Kasumi-1 (cell line): ENCODE measurements at places on chromosomes 1 and 21.

GRCh38 chr1:7656557-7657215 is 114.4 kb upstream of the VAMP3 start:
- DNase-seq, result no peak

DNA sequence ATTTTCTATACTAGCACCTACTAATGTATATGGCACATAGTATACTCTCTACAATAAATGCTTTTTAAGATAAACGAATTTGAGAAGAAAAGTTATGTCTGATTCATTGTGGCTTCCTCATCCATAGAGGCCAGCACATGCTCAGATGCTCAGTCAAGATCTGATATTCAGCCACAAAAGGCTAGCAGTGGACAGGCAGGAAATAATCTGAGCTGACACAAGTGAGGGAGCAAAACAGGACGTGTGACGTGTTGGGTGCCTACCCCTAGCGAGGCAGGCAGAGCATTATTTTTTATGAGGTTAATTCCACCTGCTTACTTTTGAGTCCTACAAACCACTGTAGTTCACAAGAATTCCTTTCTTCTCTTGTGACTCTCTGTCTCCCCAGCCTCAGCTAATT is 550.9 kb downstream of the SMYD3 start:
- no peak for DNase-seq

DNA sequence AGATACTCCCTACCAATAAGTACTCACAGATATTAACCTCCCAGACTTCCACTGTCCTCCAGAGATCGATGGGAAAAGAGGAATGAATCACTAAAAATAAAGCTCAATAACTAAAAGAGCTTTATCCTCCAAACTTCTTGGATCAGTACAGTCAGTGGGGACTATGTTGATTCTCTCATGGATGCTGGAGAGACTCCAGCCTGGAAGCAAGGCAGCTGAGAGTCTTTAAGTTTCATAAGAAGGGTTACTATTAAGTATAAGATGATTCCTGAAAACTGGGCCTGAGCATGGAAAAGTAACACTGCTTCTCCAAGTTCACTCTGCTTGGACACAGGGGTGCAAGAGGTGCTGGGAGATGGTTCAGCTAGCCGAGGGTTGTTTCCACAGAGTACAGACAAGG is 6.2 kb upstream of the DDR2 start:
- DNase-seq, result no peak

- DNase-seq, result no peak
Measured at GRCh38 chr1:63784083-63784482, 10.3 kb downstream of the ROR1 start.

DNA sequence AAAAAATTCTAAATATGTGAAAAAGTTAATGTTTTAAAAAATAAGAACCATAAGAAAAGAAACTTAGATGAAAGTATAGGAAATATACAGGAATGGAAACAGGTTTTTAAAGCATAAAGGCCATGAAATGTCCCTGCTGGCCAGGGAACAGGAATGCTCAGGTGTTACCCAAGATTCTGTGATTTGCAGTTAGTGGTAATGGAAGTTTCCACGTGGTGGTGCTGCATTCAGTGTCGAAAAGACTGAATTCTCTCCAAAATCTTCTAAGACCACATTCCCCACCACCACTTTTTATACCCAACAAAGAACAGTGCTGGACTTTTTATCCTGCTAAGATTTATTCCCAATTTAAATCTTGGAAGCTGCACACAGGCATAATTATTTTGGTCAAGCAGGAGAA is 126.2 kb downstream of the PRRX1 start:
- no peak for DNase-seq

DNA sequence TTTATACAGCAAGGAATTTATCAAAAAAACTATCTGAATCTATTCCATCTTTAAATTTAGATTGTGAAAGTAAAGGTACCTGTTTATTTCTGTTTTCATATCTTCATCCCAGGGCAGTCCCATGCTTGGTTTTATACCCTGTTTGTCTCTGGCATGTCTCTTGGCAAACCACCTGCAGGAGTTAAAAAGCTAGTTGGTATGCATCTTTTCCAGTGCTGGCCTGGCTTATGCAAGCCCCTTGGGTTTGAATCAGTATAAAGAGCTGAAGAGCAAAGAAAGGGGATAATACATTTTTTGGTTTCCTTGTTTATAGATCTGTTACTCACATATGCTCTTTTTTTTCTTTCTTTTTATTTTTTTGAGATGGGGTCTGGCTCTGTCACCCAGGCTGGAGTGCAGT is 37.8 kb downstream of the LRRC8C start:
- no peak for DNase-seq

DNA sequence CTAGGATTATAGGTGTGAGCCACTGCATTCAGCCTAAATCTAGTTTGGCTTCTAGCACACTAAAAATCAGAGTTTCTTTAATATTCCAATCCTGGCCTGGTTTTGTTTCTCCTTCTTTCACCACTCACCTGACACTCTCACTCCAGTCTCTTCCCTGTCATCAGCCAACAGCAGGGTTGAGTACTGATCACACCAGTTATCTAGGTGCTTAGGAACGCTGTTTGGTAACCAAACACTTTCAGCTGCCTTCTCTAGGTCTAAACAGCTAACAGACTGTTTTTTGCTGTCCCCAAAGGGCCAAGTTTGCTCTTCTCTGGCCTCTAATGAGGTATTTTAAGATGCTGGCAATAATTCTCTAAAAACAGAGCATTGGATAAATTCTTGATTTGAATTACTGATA is 17.7 kb upstream of the FRRS1 start:
- DNase-seq, result no peak

GRCh38 chr1:233172201-233172600 is 123.3 kb downstream of the PCNX2 start:
- peak; percentile 76 for DNase-seq

DNA sequence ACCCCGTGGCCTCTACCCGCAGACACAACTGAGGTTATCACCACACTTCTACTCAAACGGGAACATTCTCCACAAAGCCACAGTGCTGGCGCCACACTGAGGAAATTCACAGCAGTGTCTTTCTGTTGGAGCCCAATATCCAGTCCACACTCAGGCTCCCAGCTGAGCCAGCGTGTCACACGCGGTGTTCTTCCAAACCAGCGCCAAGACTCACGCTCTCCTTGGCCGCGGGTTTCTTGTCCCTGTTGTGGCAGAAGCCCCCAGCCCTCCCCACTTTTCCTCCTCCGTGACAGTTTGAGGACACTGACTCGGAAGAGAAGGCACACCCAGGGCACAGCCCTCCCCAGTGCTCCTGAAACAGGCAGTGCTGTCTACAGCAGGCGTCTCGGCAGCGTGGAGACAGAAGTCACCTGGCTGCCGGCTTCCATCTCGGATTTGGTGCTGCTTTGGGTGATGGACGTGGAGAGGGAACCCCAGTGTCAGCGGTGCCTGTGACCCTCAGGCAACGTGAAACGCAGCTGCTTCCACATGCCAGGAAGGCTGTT is 35.4 kb upstream of the AGPAT3 start:
- peak; percentile 54 for DNase-seq

GRCh38 chr1:92968138-92969032 is 7.1 kb upstream of the DIPK1A start:
- DNase-seq, result peak; percentile 28

- DNase-seq, result no peak
Measured at GRCh38 chr21:42703965-42704364, 50.5 kb downstream of the PDE9A start.

DNA sequence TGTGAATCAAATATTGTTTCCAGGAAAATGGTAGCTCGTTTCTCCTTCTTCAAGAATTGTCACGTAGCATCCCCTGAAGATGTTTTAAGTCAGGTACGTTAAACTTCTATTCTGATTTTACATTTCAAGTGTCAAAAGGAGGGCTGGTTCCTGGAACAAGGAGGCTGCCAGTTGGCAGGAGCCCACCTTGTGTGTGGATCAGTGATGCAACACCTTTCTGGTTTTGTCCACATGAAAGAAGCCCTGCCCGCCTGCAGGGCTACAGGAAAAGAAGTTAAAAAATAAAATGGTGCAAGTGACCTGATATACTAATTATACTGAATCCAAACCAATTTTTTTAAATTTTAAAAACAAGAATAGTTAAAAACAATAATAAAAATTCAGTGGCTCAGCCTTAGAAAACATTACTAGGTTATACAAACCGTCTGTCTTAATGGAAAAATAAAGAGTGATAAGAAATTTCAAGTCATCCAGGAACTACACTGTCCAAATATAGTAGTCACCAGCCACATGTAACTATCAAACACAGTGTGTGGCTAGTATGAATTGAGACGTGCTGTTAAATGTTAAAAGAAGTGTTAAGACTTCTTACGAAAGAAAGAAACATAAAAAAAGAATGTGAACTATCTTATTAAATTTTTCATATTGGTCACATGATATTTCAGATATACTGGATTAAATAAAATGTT is 123.1 kb downstream of the APP start:
- no peak for DNase-seq

GRCh38 chr1:183033205-183033604 is 10.0 kb downstream of the LAMC1 start:
- no peak for DNase-seq

- DNase-seq, result no peak
Measured at GRCh38 chr1:39105061-39105840, 79.1 kb downstream of the NDUFS5 start.

DNA sequence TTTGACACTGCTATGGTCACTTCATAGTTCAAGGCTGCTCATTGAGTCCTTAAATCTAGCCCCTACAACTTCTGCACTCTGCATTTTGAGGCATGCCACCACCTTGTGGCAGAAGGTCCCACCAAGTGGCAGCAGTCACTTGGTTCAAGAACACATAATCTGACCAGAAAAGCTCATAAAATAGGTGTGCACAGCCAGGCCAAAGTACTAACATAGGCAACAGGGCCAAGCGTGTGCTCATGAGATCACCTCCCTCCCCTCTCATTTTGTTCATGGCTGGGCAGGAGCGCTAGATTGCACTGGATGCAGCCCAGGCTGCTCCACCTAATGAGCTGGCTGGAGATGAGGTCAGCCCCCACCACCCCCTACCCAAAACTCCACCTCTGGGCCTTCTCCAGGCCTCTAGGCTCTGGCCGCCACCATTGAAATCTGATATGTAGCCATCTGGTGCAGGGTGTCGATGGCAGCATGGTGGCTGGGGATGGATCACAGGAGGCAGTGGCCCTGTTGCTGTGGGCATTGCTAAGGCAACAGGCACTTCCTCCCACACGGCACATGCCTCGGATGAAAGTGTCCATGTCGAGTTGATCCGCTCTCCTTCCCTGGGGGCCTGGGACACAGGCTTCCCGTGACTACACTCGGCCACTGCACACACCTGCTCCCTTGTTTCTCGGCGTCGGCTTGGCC is 193.2 kb downstream of the TRABD2B start:
- DNase-seq, result no peak

DNA sequence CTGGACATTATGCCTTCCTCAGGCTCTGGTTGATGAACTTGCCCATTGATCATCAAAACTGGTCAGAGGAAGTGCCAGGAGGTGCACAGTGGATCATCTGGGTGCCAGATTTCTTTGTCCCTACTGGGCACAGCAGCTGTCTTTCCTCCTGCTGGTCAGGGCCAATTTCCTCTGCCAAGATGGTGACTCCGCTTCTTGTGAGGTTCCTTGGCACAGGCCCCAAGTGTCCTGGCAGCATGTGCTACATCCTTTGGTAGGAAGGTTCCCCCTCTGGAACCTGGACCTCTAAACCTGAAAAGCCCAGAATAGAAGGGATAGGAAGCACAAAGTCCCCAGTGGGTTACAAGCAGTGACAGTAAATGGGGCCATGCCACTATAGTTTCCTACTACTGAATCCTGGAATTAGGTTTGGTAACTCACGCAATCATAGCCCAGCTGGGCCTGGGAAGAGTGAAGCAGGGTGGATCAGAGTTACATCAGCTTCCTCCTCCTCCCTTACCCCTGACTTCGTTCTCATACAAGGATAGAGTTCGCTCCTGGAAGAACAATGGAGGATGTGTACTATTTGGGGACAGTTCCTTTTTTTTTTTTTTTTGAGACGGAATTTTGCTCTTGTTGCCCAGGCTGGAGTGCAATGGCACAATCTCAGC is 147.1 kb downstream of the CNIH3 start:
- no peak for DNase-seq

- no peak for DNase-seq
Measured at GRCh38 chr21:42680058-42680330, 26.6 kb downstream of the PDE9A start.

GRCh38 chr1:66696771-66697170 is 55.5 kb upstream of the DYNLT5 start:
- DNase-seq, result no peak

- DNase-seq, result no peak
Measured at GRCh38 chr1:91334856-91335255, 69.8 kb downstream of the HFM1 start.

- DNase-seq, result no peak
Measured at GRCh38 chr1:232454227-232454886, 175.6 kb downstream of the SIPA1L2 start.

- no peak for DNase-seq
Measured at GRCh38 chr1:46254668-46255067, 7.1 kb downstream of the RAD54L start.

GRCh38 chr21:40717028-40717427 is 129.9 kb downstream of the DSCAM start:
- DNase-seq, result no peak

DNA sequence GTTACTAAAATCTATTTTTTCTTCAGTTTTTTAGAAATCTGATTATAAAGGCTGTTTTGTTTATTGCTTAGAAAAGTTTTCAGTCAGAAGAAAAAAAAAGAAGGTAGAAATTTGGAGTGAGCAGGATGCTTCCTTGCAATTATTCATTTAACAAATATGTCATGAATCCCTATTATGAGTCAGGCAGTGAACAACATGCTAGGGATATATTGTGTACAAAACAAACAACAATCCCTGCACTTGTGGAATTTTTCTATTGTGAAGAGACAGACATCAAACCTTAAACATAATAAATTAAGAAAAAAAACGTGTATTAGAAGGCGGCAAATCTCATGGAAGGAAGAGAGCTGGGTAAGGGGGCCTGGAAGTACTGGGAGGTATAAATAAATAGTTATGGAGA is 664.1 kb upstream of the CAMK1G start:
- DNase-seq, result no peak

- peak; percentile 36 for DNase-seq
Measured at GRCh38 chr1:48228156-48228555, 5.6 kb downstream of the SLC5A9 start.

- DNase-seq, result no peak
Measured at GRCh38 chr1:102853136-102853535, 255.2 kb downstream of the COL11A1 start.

- no peak for DNase-seq
Measured at GRCh38 chr1:44631333-44631646, 43.0 kb downstream of the TMEM53 start.

GRCh38 chr1:184558691-184559090 is 171.9 kb downstream of the C1orf21 start:
- DNase-seq, result no peak

GRCh38 chr1:85396194-85396593 is 68.8 kb downstream of the DDAH1 start:
- DNase-seq, result no peak

DNA sequence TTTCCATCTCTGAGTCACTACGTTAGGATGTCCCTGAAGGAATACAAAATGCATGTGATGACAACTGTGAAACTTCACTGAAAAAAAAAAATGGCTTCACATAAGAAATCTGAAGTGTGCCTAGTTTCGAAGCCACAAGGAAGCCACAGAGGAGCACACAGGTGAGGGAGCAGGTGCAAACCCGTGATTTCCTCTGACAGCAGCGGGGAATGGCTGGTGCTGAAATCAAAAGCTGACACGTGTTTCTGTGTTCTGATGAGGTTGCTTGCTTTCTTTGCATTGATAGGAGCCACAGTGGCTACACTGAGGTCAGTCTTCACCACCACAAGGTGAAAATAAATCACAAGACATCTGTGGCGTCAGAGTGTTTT is 105.7 kb upstream of the TLR5 start:
- DNase-seq, result no peak
